ENCODE measurements at places on chromosomes 13 and 19.

- peak; percentile 32 for DNase-seq
Observed at GRCh38 chr13:49023431-49023830, 47.7 kb downstream of the FNDC3A start.

- DNase-seq, result no peak
Observed at GRCh38 chr13:95192998-95193397, 108.3 kb downstream of the ABCC4 start.

DNA sequence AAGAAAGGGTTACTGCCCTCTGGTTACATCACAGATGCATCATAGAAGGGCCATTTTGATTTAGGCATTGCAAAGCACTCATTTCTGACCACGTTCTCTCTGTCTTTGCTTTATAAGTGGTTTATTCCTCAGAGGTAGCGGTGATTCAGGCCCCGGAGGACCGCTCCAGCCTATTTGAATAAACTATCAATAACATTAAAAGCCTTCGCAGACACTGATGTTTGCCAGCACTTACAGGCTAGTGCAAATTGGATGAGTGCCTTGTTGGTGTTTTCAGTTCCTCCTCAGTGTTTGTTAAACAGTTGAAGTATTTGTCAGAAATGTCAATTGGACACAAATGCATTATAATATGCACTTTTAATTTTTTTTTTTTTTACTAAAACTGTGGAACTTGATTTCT, 120.2 kb downstream of the RXFP2 start:
- peak; percentile 22 for DNase-seq

- DNase-seq, result no peak
Observed at GRCh38 chr13:35984776-35985453, 146.3 kb downstream of the DCLK1 start.

- DNase-seq, result no peak
Observed at GRCh38 chr19:48461982-48462655, 6.7 kb downstream of the KCNJ14 start.

DNA sequence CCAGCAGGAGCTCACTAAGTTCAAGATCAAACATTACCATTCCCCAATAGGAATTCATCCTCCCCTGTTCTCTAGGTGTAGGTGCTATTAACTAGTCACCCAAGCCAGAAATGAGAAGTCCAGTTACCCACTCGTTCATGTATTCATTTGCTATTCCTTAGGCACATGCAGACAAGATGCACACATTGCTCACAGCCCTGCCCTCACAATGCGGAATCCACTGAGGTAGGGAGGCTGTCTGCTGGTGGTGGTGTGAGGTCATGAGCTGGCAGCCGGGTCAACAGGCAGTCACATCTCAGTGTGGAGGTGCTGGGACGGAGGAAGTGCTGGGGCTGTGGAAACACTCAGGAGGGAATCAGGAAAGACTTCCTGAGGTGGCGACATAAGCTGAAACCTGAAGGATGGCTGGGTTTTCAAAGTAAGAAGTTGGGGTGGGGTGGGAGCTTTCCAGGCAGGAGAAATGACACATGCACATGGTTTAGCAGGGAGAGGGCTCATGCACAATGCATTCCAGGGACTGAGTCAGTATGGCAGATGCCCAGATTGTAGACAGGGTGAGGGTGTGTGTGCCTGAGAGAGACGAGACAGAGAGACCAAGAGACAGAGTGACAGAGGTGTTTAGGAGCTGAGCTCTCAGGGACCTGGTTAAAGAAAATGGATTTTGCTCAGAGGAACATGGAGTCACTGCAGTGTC, 117.6 kb downstream of the USP12 start:
- DNase-seq, result peak; percentile 82

- DNase-seq, result no peak
Observed at GRCh38 chr13:79796136-79796535, 315.2 kb downstream of the NDFIP2 start.

DNA sequence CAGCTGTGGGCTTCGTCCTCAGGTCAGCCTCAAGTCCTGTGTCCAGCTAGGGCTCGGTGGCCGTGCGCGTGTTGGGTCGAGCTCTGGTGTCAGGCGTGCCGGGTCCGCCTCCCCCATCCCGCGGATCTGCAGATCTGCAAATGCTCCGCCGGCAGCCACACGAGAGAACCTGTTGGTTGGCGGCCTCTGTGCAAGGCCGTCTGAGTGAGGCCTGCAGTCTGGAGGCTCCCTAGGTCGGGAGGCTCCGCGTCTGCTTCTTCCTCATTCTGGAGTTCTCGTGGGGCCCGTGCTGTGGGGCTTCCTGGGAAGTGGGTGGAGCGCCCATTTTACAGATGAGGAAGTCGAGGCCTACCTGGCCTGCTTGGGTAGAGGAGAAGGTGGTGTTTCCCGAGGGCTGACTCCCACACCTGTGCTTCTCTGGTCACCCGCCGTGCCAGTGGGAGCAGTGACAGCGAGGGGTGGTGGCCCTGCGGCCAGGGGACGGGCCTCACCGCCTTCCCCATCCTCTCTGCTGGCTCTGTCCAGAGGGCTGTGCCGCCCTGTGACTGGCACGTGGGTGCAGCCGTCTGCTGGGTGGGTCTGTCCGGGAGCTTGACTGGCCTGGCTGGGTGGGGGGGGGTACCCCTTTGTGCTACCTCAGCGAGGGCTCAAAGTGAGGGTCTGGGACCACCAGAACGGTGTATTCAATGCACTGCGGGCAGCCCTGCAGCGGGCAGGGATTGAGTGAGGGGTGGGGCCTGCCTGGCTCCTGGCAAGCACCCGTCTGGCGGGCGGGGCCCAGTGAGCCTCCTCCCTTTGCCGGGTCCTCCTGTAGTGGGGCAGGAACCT, 3.3 kb downstream of the CSNK1G2 start:
- no peak for DNase-seq

- peak; percentile 76 for DNase-seq
Observed at GRCh38 chr19:3304871-3305423, 61.4 kb upstream of the NFIC start.

GRCh38 chr13:46667687-46668281, 114.8 kb downstream of the LRCH1 start:
- peak; percentile 33 for DNase-seq

DNA sequence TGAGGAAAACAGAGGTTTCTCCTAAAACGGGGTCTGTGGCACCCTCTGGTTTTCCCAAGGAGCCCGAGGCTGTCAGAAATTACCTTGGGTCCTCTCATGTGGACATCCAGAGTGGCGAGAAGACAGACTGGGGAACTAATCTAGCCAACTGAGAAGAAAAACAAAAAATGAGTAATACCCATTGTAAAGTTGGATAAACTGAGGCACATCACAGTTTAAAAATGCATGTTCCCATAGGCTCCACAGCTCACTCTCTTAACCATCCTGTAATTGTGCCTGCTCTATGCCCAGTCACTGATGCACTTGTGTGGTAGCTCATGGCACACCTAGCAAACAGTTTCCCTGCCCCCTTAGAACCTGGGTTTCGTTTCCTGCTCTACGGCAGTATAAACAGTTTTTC, 15.2 kb upstream of the UPF3A start:
- no peak for DNase-seq

DNA sequence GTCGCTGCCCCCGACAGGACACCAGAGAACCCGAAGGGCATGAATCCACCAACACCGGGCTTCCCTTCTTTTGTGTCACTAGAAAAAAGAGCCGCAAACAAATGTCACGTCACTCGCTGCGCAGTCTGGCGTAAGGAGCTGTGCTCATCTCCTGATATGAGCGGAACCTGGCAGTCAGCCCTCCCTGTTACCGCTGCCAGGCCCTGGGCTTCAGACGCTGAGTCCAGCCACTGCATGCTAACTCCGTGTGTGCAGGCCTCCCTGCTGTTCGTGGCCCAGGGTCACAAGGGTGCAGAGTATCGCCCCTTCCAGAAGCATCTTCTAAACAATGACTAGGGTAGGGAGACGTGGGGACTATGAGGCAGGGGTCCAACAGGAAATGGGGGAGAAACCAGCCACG, 71.3 kb downstream of the SLC7A1 start:
- peak; percentile 79 for DNase-seq

DNA sequence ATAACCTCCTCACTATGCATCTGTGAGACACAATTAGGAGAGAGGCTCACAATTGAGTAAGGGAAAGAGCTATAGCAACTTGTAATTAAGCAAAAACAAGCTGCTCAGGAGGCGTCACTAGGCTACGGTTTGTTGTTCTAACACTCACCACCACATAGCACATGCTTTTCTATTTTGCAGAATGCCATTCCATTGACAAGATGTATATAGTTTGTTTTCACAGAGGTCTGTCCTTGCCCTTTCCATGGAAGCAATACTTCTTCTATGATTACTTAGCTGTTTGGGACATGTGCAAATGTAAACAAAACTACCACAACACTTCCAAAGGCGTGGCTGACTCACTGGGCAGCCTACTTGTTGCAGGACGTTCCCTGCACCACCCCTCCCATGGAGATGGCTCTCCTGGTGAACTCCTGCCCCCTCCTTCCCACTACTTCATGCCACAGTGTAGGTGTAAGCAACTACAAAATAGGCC, 33.9 kb upstream of the FAM216B start:
- peak; percentile 94 for DNase-seq

GRCh38 chr19:41957838-41958366, 1.2 kb downstream of the RABAC1 start:
- DNase-seq, result peak; percentile 83

- DNase-seq, result no peak
Observed at GRCh38 chr19:34722353-34722752, 11.7 kb upstream of the ZNF181 start.

DNA sequence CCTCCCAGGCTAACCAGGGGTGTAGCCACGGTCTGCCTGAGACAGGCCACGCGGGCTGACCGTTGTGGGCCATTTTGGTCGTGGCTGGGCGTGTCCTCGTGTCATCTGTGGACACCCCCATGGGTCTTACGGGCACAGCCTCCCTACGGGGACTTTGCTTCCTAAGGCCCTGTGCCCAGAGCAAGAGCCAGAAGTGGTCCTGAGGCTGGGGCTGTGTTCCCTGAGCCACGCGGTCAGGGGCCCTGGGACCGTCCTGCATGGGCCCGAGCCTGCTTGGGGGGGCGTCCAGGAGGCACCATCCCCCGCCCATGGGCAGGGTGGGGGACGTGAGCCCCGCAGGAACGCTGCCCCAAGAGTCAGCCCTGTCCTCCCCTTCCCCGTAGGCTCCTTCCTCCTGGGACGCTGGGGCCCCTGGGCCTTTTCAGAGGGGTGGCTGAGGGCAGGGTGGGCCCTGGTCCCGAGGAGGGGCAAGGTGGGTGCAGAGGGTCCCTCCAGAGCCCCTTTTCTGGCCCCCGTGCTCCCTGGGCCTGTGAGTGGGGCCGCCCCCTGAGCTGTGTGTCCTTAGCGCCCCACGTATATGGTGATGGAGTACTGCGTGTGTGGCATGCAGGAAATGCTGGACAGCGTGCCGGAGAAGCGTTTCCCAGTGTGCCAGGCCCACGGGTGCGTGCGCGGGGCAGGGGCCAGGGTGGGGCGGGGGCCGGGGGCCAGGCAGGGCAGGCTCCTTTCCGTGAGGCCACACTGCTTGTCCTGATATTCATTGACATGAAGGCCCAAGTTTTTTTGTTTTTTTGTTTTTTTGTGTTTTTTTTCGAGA, 13.4 kb downstream of the STK11 start:
- DNase-seq, result no peak

GRCh38 chr19:41530761-41531301, 45.1 kb upstream of the CEACAM21 start:
- peak; percentile 47 for DNase-seq

DNA sequence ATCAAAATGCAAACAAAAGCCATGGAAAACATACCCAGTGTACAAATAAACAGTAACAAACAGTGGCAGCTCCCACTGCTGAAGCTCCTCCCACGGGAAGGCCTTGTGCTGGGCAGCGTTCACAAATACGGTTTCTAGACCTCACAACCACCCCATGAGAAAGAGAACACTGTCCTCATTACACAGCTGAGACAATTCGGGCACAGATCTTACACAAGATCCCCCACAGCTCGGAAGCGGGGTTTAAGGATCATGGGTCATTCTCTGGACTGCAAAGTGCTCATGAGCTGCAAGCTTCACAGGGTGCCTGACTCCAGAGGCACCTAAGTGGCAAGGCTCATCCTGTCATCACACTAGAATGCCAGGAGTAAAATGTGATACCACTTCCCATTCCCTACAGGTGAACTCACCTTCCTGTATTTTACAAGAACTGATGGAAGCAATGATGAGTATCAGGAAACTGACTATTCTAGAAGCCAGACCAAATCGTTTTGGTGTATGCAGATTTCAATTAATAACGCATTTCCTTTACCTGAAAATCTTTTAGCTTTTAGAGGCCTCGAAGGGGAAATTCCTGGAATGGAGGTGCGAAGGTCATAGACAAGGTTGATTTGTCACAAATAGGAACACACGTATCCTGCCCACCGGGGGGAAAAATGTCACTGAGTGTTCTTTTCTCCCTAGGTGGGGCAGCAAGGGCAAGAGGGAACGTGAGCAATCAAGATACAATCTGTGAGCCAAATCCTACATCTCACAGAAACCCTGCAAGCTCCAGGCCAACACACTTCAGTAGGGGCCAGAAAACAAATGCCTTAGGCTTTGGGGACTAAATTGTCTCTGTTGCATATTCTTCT, 41.2 kb downstream of the STK24 start:
- DNase-seq, result peak; percentile 19

DNA sequence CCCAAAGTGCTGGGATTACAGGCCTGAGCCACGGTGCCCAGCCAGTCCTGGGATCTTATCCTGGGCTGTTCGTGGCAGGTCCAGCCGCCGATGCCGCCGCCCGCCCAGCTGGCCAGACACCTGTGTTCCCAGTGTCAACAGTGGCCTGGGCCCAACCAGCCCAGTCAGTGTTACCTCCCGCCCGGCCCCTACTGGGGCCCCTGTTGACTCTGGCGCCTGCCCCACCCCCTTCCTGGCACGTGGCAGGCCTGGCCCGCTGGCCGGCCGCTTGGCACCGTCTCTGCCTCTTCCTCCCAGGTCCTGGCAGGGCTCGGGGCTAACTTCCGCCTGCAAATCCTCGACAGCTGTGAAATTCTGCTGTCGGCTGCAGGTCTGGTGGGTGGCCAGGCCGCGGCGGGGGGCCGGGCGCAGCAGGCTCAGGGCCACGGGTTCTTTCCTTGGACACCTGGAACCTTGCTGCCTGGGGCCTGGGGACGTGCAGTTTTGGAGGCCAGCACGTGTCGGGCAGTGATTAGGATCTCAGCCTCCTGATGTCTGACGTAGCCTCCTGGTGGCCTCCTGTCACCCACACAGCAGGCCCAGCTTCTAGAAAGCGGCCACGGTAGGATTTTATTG, 9.1 kb downstream of the ARID3A start:
- peak; percentile 93 for DNase-seq

GRCh38 chr13:85651440-85651839, 147.8 kb downstream of the SLITRK6 start:
- no peak for DNase-seq

DNA sequence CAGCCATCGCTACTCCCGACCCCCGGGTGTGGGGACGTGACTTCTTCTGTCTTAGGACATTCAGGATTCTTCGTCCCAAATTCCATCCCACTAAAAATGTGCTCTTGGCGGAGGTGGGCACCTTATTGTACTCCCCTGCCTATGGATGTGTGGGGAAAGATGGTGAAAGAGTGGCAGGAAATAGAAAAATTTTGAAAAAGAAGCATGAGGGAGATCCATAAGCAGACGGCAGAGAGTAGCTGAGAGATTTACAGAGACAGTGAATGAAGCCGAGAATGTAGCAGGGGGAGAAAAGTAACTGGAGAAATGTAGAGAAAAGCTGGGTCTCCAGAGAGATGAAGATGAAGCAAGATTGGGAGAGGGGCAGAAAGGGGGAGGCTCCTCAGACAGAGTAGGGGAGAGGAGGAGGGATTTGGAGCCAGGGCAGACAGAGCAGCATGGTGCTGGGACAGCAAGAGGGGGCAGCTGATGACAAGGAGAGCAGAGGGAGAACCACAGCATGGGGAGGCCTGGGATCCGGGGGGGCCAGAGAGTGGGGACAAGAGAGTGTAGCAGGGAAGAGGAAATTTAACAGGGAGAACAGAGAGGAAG, 843 bp downstream of the ZNF610 start:
- peak; percentile 6 for DNase-seq

Measured in cardiac fibroblast (primary cell).